ENCODE measurements at places on chromosomes 1 and 21.
A peak's percentile ranks its signal among the peaks of the same experiment; 100 is the strongest.

GRCh38 chr1:61263905-61264824 is 181.8 kb downstream of the NFIA start:
- no peak for DNase-seq

GRCh38 chr1:197418693-197419092 is 150.6 kb downstream of the CRB1 start:
- DNase-seq: no peak

DNA sequence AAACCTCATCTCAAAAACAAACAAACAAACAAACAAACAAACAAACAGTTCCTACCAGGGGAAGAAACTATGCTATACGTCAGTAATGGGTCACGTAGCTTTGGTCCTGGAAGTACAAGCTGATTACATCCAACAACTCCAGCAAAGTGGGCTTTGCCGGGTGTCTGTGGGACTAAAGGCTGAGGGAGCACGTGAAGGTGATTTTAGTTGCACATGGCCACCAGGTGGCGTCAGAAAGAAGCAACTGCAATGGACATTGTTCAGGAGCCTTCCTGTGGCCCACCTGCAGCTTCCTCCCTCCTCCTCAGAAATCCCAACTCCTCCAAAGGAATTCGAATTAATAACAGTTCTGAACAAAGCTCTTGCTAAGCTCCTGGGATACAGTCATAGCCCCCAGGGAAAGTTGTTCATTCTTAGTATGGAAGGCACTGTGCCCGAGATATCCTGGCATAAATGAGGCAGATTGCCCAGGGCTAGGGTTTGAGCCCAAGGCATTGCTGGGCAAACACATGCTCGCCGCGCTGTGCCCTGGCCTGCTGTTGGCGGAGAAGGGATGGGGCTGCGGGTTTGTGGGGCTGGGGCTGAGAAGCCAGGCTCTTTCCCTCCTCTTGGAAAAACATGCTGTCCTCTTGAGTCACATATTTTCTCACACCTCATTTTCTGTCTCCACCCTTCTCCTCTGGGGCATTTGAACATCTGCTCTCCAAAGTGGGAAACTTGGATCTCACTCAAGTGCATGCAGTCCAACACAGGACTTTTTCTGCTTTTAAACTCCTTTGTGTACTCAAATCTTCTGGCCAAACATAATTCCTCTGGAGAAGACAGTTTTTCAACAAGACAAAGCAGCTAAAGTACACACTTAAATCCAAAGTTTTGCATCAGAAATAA is 28.6 kb downstream of the AKNAD1 start:
- DNase-seq: peak; percentile 78

GRCh38 chr1:39933956-39934941 is 20.7 kb upstream of the MFSD2A start:
- DNase-seq: no peak

- DNase-seq: no peak
Measured at GRCh38 chr1:231950331-231951128, 323.9 kb downstream of the DISC1 start.

DNA sequence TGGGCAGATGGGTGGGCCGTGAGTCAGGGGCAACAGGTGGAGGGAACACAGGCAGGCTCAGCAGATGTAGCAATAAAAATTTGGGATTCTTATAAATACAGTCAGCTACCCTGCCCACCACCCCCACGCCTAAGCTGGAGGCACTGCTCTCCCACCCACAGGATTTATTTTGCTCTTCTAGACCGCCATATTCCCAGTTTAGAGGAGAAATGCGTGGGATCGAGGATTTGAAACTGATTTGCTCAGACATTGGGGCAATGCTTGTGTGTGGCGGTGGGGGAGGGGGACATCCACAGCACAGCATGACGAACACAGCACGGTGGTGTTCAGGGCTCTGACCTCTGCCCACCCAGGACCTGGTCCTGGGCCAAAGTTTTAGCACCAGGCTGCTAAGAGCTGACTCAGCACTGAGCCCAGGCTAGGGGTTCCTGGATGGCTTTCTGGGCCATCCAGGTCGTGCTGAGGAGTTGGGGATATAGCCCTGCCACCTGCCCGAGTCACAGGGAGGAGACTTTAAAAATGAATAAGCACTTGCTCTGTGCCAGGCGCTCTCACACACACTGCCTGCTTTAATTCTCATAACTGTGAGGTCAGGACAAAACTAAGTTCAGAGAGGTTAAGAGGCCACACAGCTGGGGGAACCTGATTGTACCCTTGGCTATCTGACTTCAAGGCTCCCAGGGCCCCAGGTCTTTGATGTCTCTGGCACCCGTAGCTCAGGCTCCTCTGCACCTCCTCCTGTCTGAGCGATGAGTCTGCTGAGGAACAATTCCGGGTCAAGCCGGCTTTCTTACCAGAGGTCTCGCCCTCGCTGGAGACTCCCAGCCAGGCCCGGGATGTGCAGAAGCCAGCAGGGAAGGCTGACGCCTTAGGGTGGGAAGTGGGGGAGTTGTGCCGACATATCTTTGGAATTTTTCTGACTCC is 29.4 kb upstream of the CSF1 start:
- DNase-seq: no peak

DNA sequence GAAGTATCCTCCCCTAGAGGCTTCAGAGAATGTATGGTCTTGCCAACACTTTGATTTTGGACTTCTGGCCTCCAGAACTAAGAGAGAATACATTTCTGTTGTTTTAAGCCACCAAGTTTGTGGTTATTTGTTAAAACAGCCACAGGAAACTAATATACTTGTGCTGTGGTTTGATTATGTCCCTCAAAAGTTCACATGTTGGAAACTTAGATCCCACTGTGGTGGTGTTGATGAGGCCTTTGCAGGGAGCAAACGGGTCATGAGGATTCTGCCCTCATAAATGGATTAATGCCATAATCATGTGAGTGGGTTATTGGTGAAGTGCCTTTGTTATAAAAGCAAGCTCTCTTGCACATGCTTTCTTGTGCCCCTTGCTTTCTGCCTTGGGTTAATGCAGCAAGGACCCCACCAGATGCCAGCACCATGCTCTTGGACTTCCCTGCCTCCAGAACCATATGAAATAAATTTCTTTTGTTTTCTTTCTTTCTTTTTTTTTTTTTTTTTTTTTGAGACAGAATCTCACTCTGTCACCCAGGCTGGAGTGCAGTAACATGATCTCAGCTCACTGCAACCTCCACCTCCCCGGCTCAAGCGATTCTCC is 157.3 kb downstream of the CLIC6 start:
- DNase-seq: no peak

DNA sequence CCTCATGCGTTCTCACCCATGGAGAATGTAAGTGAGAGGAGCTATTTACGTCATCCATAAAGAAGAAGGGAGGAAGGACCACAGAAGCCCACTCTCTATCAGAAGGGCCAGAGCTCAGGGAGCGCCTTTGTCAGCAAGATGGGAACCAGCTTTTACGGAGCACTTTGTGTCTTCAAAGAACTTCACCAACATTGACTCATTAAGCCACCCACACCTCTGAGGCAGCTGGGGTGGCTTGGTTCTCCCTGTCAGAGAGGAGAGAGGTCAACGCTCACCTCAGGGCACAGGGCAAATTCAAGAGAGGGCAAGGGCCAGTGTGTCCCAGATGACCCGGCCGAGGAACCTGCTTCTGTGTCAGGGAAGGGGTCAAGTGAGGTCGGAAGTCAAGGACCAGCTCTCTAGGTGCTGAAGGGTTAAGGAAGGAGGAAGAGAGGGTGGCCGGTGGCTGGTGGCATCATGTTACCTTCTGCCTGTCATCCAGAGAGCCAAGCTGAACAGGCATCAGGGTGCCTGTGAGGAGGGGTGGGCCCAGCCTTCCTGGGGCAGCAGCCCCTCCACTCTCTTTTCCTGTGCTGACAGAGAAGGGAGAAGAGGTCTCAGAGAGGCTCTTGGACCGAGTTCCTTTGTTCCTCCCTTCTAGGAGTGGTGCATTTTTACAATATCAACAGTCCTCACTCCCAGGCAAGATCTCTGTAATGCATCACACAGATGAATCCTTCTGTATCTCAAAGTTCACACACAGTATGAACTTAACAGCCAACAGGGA is 109.0 kb downstream of the ETS2 start:
- no peak for DNase-seq

- DNase-seq: no peak
Measured at GRCh38 chr1:199629624-199630023, 397.9 kb upstream of the NR5A2 start.

GRCh38 chr1:46522969-46523320 is 28.5 kb downstream of the KNCN start:
- DNase-seq: no peak

GRCh38 chr1:118116909-118117308 is 68.1 kb downstream of the SPAG17 start:
- DNase-seq: no peak

DNA sequence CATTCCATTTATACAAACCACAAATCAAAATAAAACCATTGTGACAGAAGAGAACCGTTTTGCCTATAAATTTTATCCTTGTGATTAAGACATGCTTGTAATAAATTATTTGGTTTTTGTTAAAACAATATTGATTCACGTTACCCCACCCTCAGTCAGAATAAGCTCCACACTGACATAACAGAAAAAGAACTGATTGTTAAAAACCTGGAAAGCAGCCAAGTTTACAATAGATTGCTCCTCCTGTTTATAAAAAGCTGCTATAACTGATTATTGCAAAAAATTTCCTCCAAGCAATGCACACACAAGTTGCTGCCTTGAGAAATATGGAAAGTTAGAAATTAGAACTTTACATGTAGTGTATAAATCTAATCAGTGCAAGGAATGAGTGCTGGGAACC is 263.5 kb downstream of the SETD4 start:
- DNase-seq: no peak

DNA sequence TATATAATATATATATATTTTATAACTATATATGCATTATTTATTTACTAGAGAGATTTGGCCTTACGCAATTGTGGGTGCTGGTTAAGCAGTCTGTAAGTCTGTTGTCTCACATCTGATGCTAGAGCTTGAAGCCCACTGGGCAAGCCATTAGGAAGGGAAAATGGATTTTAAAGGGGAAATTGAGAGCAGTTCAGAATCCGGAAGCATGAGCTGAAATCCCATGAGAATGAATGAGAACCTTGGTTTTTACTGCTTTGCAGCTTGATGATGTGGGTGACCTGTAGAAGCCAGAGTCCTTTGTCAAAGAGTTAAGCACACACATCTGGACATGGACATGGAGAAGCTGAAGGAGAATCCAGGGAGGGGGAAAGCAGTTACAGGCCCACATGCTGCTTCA is 220.8 kb upstream of the DAB1 start:
- DNase-seq: no peak

DNA sequence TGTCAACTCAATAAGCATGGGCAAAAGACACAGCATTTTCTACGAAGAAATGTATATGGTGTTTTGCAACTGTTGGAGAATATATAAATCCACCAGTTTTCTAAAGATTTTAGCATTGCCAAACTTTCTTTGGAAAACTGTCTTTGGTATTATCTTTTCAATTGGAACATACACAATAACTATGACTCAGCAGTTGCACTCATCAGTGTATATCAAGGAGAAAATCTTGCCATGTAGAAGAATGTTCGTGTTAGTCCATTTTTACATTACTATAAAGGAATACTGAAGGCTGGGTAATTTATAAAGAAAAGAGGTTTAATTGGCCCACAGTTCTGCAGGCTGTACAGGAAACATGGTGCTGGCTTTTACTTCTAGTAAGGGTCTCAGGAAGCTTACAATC is 41.1 kb downstream of the PRKAA2 start:
- DNase-seq: no peak

GRCh38 chr1:7478809-7479499 is 292.1 kb upstream of the VAMP3 start:
- peak; percentile 3 for DNase-seq

- no peak for DNase-seq
Measured at GRCh38 chr1:208007319-208007937, 96.5 kb upstream of the CD34 start.

- no peak for DNase-seq
Measured at GRCh38 chr1:94828251-94828650, 8.1 kb downstream of the SLC44A3 start.

GRCh38 chr1:232393444-232394146 is 236.3 kb downstream of the SIPA1L2 start:
- DNase-seq: no peak

DNA sequence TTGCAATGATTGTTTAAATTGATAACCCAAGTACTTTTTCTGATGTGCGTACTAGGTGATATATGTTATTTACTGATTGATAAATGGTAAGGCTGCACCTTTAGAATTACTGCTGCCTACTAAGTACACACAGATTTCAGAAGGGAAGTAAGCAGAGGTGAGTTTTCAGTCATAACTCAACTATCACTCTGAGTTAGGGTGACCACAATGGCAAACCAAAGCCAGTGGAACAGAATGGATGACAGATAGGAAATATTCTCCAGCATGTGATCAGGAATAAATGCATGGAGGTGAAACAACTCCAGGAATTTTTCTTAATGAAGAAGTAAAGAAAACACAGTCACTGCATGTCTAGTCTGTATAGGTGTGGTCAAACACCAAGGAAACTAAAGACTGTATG is 7.5 kb upstream of the KCNJ15 start:
- no peak for DNase-seq

- DNase-seq: no peak
Measured at GRCh38 chr1:96352733-96353132, 368.9 kb upstream of the PTBP2 start.

DNA sequence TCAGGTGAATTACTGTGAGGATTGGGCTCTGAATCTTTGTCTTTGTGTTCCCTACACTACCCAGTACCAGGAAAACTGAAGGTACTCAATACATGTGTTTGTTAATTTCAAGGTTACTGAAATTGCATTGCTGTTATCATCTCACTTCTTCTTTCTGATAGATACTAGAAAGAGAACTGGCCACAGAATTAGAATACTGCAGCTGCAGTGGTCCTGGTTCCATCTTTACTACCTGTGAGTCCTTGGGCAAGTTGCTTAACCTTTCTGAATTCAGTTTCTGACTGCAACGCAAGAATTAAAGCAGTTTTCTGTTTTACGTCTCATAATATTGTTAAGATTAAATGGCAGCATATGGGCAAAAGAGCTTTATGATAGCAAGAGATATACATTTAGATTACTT is 263.5 kb downstream of the LMO4 start:
- no peak for DNase-seq

DNA sequence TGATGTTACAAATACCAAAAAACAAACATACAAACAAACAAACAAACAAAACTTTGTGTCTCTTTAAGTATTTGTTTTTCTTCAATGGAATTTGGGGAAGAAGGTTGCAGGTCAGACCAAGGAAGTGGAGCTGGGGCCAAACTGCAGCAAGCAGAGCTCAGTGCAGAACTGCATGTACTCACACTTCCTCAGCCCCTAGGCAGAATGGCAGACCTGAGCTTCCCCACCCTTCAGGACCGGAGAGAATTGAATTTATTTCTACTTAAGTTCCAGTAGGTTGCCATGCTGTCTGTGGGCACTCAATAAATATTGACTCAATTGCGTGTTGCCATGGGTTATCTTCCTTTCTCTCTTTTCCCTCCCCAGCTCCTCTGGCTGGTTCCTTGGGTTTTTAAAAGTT is 173.6 kb downstream of the PTGER3 start:
- no peak for DNase-seq

DNA sequence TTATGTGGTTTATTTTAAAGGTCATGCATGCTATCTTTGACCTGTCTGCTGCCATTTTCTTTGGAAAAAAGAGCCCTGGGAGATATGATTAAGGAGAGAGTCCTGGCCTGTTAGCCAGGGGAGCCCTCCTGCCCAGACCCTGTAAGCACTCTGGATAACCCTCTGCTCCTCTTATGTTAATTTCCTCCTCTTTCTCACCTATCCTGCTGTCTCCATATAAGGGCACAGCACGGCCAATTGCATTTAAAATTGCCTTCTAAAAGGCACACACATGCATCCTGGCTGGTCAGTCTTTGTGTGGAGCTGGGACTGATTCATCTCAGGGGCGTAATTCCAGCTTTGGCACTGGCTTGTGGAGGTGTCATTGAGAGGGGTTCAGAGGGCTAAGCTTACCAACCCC is 158.9 kb downstream of the ST6GALNAC5 start:
- no peak for DNase-seq

- no peak for DNase-seq
Measured at GRCh38 chr1:225254676-225255075, 173.2 kb downstream of the LBR start.
